ENCODE measurements at places on chromosomes 2 and 18. TPM values are rescaled to one million over a fixed set of nuclear protein-coding genes. Genes with fewer than 3 reads are reported as not detected.

GRCh38 chr2:193845604-193846003 is 1650.9 kb upstream of the TMEFF2 start:
- DNase-seq: no peak

DNA sequence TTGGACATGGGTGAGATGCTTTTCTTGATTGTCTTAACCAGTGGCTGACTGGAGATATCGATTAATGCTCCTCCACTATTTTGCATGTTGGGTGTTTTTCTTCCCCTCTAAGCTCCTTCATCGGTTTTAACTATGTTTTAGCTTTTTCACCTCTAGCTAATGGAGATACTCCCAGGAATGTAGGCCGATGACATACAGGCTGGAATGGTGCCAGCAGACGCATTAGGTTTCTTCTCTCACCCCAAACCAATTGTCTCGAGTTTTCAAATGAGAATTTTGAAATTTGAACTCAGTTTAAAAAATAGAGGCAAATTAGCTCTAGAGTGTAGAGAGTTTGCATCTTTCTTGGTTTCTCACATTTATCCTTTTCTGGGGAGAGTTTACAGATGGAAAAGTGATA is 247.6 kb downstream of the RPRM start:
- no peak for DNase-seq

DNA sequence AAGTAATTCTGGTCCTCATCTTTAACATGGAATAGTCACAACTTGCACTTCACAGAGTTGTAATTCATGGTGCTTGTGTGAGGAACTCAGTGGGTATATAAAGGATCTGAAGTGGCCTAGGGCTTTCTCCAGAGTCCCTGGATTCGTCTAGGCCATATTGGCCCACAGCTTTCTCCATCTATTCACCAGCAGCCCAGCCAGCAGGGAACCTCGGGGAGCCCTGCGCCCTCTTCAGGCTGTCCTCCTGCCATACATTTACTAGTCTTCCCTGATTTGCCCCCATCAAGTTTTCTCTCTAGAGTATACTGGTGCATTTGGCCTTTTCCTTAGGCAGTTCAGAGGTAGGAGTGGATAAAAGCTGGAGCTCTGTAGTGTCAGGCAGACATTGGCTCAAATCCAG is 278.3 kb downstream of the MYCN start:
- DNase-seq: no peak

GRCh38 chr2:86439879-86440630 is 1.1 kb upstream of the KDM3A start:
- DNase-seq: peak; percentile 4

GRCh38 chr2:177275040-177275742 is 10.7 kb upstream of the NFE2L2 start:
- peak; percentile 93 for DNase-seq

DNA sequence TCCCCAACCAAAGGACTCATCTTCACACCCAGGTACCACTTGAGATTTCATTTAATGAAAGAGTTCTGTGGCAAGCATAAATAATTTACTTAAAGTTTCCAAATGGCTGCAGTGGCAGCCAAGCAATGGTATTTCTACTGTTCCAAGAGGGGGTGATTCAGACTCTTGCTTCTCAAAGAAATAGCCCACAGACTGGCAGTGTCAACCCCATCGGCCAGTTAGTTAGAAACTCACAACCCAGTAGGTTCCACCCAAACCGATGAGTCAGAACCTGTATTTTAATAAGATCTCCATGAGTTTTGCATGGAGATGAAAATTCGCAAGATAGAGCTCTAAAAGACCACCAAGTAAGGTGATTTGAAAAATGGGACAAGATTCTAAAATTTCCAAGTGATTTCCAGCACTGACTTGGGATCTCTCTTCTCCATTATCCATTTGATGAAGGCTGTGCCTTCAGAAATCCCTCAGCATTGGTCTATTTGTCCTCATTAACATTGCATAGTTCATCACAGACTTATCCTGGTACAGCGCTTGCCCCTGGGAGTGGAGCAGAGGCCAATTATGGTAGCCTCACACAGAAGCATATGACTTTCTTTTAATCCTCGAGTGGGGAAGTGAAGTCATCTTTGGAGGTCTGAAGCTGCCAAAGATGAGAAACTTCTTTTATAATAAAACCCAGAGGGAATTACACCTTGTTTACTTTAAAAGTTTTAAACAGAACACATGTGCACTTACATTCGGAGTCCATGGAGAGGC is 361.4 kb upstream of the ID2 start:
- DNase-seq: no peak

GRCh38 chr2:25337276-25337675 is 4.4 kb downstream of the DNMT3A start:
- no peak for DNase-seq

- DNase-seq: no peak
These were observed 73.1 kb downstream of the MAPK4 start for GRCh38 chr18:50632895-50633515.

GRCh38 chr2:183495079-183495478 is 370.8 kb downstream of the NUP35 start:
- DNase-seq: no peak

GRCh38 chr2:68838641-68839040 is 32.6 kb downstream of the BMP10 start:
- no peak for DNase-seq

GRCh38 chr18:37261246-37261840 is 304.3 kb downstream of the CELF4 start:
- no peak for DNase-seq

- no peak for DNase-seq
These were observed 90.3 kb downstream of the PIK3C3 start for GRCh38 chr18:42045346-42045745.

DNA sequence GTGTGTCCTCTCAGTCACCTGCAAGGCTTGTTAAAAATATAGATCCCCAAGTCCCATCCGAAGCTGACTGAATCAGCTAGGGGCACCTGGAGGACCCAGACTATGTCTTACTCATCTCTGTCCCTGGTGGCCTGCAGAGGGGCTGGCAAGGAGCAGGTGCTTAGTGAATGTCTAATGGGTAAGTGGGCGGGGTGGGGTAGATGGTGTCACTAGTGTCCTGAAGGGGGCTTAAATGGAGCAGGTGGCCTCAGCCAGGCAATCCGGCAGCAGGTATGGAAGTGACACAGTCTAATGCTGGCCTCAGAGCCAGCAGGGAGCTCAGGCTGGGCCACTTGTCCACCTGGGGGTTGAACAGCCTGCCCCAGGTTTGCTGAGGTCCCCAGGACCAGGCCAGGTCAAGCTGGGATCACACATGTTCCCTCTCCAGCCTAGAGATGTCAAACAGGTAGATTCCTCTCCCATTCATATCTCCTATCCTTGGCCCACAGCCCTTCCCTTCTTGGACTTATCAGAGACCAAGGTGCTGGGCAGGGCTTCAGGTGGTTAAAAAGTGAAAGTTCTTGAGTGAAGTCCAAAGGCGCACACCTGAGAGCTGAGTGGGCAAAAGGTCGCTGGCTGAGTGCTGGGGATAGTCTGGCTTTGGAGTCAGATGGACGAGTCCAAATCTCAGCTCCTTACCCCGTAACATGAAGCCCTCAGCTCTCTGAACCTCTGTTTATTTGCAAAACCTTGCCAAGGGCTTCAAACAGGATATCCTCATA is 1.7 kb downstream of the STEAP3 start:
- DNase-seq: no peak

CCDC74B gene
- 9.7 TPM for total RNA-seq

DNA sequence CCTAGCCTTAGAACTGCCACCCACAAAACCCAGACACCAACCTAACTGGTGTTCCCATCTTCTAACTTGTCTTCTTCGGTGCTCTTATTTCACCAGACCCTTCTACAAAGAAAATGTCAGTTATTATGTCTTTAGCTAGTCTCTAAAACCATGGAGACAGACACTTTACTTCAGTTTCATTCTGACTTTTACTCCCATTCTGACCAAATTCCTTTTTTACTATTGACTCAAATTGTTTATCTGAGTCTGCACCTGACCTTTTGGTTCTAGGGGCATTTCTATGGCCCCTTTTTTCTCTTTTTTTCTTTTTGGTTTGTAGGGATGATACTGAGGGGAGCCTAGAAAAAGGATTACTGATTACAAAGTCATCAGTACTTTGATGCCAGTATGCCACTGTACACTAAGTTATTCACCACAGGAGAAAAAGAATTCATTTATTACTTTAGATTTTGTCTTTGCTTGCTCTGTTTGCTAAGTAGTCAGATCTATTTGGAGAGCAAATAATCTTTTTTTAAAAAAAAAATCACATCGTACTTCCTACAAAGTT is 6.8 kb upstream of the SLC1A4 start:
- no peak for DNase-seq

LDLRAD4 gene
- total RNA-seq: 0.54 TPM

- DNase-seq: no peak
These were observed 151.2 kb downstream of the NDUFA10 start for GRCh38 chr2:239873656-239874635.

- DNase-seq: no peak
These were observed 891.9 kb upstream of the LRRTM1 start for GRCh38 chr2:81196383-81196851.

GRCh38 chr2:134712736-134713135 is 6.1 kb downstream of the TMEM163 start:
- no peak for DNase-seq

DNA sequence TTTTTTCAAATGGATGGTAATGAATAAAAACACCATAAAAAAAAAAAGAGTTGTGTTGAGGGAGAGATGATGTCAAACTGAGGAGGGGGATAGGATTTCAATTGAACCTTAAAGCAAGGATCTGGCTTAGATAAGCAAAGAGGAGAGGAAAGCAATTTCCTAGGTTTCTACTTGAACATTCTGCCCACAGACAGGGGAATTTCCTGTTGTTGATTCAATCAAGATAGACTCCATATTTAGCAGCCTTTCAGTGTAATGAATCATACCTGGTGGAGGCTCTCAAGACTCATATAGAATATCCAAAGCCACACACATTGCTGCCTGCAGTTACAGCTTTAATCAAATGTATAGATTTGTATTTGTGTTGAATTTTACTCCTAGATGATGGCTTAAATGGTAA is 294.4 kb upstream of the PIK3C3 start:
- no peak for DNase-seq

POMC gene
- total RNA-seq: 0.63 TPM

DNA sequence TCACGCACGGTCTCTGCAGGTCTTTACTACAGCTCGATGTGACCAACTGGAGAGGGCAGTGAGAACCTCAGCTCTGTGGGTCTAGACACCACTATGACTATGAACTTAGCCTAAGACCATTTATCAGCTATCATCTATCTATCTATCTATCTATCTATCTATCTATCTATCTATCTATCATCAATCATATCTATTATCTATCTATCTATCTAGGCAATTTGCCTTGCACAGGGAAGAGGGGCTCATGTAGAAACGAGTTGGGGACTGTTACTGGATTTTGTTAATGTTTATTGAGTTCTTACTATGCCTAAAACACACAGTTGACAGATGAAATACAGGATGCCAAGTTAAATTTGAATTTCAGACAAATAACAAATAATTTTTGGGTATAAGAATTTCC is 41.1 kb upstream of the TLK1 start:
- DNase-seq: no peak

ALPP gene
- not detected for total RNA-seq

DNA sequence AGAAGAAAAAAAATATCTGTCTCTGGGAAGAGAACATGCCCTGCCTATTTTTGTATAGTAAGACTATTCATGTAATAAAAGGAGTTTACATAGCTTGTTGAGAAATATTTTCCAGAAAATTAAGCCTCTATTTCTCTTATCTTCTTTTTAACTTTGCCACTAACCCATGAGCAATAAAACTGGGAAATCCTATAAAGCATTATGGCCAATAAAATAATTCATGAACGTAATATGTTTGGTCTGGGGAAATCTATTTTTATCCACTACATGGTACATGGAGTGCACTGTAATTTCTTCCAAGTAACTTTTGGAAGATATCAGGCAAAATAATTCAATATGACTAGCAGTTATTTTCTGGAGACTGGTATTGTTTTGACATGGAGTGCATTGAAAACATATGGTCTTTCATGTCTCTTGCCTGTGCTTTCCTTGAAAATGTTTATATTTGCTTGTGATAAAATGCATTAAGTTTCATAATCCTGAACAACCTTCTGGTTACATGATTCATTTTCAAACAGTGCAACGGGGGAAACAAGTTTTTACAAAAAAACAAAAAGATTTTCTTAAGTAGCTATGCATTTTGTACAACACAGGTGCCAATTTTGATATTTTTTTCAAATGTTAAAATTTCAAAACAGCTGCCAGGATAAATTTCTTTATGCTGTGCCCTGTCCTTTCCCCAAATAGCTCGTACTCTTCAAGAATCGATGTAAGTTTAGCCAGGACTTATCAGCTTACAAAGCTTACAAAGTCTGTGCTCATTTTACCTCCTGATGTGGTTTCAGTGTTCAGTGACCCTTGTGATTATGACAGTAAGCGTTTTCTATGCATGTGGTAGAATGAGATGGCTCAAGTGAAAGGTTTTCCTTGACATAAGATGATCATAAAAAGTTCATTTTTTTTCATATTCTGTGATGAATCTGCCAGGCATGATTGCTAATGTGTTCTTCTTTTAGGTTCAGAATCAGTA is 194.5 kb downstream of the UBE2E3 start:
- peak; percentile 58 for DNase-seq

DNA sequence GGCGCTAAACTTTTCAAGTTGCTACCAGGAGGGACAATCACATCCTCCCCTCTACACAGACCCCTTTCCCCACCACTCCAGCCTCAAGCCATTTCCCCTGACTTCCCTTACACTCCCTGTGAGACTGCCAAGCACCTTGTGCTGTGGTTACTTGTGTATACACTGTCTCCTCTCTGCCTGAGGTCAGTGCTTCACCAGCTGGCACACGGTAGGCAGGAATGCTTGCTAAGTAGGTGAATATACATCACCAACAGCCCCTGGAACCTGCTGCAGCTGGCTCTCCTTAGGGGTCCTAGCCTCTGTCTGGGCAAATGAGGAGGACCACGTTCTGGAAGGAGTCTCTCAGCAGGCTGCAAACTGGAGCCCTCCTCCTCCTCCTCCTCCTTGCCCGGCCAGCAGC is 38.3 kb upstream of the ACAA2 start:
- DNase-seq: no peak

SATB2 gene
- total RNA-seq: 2.3 TPM

IL36A gene
- total RNA-seq: 2.0 TPM

MERTK gene
- total RNA-seq: 0.65 TPM

ZSWIM2 gene
- total RNA-seq: not detected

C2orf78 gene
- not detected for total RNA-seq

DCDC2C gene
- total RNA-seq: not detected

UGT1A4 gene
- not detected for total RNA-seq

- DNase-seq: no peak
These were observed 55.0 kb downstream of the KLF7 start for GRCh38 chr2:207110715-207111114.

EFR3B gene
- 1.1 TPM for total RNA-seq

ORC4 gene
- total RNA-seq: 16.4 TPM

All from fibroblast of the aortic adventitia (primary cell).